ENCODE measurements at places on chromosomes 11 and 22. TPM values are rescaled to one million over a fixed set of nuclear protein-coding genes. Genes with fewer than 3 reads are reported as not detected.

GRCh38 chr11:5368502-5369043, 15.0 kb upstream of the OR51M1 start:
- H3K36me3 ChIP-seq, result no peaks in the 10 kb centered on the region
- no peak overlapping the region for H3K4me3 ChIP-seq
- H3K27ac ChIP-seq, result no peak overlapping the region
- H3K4me1 ChIP-seq, result no peaks in the 10 kb centered on the region

GRCh38 chr22:46576556-46577367, 39.3 kb upstream of the CELSR1 start:
- peaks cover 4% of the 10 kb centered on the region for H3K36me3 ChIP-seq
- peak; percentile 38 for DNase-seq
- H3K27ac ChIP-seq, result peak overlapping the region; percentile 86
- H3K4me1 ChIP-seq, result peaks cover 49% of the 10 kb centered on the region
- no peaks in the 10 kb centered on the region for H3K27me3 ChIP-seq

GRCh38 chr11:68841718-68842426, at the start of gene CPT1A:
Gene CPT1A (minus strand): TSS chr11:68841916. CDS start chr11:68815474, 26,442 bp downstream.
- DNase-seq, result peak; percentile 73
- peaks cover 57% of the 10 kb centered on the region for H3K4me1 ChIP-seq
- H3K4me3 ChIP-seq, result peak within 1 kb of the TSS; percentile 87
- peak within 1 kb of the TSS; percentile 97 for H3K27ac ChIP-seq

GRCh38 chr11:86115542-86116385, 46.9 kb upstream of the PICALM start:
- peaks cover 2% of the 10 kb centered on the region for H3K27me3 ChIP-seq
- no peak for DNase-seq
- peaks cover 23% of the 10 kb centered on the region for H3K4me1 ChIP-seq
- no peaks in the 10 kb centered on the region for H3K36me3 ChIP-seq
- no peak overlapping the region for H3K4me3 ChIP-seq
- no peak overlapping the region for H3K27ac ChIP-seq

GRCh38 chr11:77884186-77884828, 63.4 kb downstream of the AAMDC start:
- H3K4me1 ChIP-seq, result peaks cover 8% of the 10 kb centered on the region
- DNase-seq, result no peak
- no peaks in the 10 kb centered on the region for H3K27me3 ChIP-seq
- peaks cover 48% of the 10 kb centered on the region for H3K36me3 ChIP-seq
- no peak overlapping the region for H3K4me3 ChIP-seq

Gene EMID1
- not detected for total RNA-seq

Gene WNT7B
- total RNA-seq, result not detected

Measured in activated CD4-positive, alpha-beta T cell treated with anti-CD3 and anti-CD28 coated beads, Interleukin-2, amount 10 ng/mL, durations not matched to agents 7 days and 5 days (primary cell).